HFFc6 (cell line): ENCODE measurements at places on chromosomes 11 and 22.

- no peak overlapping the region for H3K27ac ChIP-seq
- DNase-seq: no peak
- H3K27me3 ChIP-seq: no peaks in the 10 kb centered on the region
- H3K36me3 ChIP-seq: no peaks in the 10 kb centered on the region
- 0 out of 2 replicates have a peak, but pooled peaks cover 10% of the 10 kb centered on the region for H3K4me1 ChIP-seq
These were observed 53.6 kb upstream of the GRM5 start for GRCh38 chr11:89119426-89119825.

- H3K27ac ChIP-seq: no peak overlapping the region
- no peak for DNase-seq
- no peak overlapping the region for H3K4me3 ChIP-seq
- H3K27me3 ChIP-seq: peaks cover 10% of the 10 kb centered on the region
These were observed 24.9 kb upstream of the CHKA start for GRCh38 chr11:68146010-68146540.

GRCh38 chr11:126518972-126519690, 163.6 kb downstream of the ST3GAL4 start:
- H3K27me3 ChIP-seq: peaks cover 5% of the 10 kb centered on the region
- H3K4me1 ChIP-seq: peaks cover 7% of the 10 kb centered on the region
- no peak overlapping the region for H3K4me3 ChIP-seq
- no peak for DNase-seq
- peaks cover 24% of the 10 kb centered on the region for H3K36me3 ChIP-seq
- H3K27ac ChIP-seq: no peak overlapping the region

- H3K4me1 ChIP-seq: peaks cover 33% of the 10 kb centered on the region
- no peak overlapping the region for H3K27ac ChIP-seq
- no peak overlapping the region for H3K4me3 ChIP-seq
- no peaks in the 10 kb centered on the region; the same call in 1 of the 2 replicates for H3K27me3 ChIP-seq
- peaks cover 10% of the 10 kb centered on the region for H3K36me3 ChIP-seq
These were observed 64.6 kb downstream of the PANX1 start for GRCh38 chr11:94193288-94193687.

- no peaks in the 10 kb centered on the region; the same call in 1 of the 2 replicates for H3K36me3 ChIP-seq
- H3K27me3 ChIP-seq: peaks cover 7% of the 10 kb centered on the region
- H3K27ac ChIP-seq: no peak overlapping the region
- no peak overlapping the region for H3K4me3 ChIP-seq
These were observed 16.8 kb upstream of the PRG2 start for GRCh38 chr11:57407010-57407920.

DNA sequence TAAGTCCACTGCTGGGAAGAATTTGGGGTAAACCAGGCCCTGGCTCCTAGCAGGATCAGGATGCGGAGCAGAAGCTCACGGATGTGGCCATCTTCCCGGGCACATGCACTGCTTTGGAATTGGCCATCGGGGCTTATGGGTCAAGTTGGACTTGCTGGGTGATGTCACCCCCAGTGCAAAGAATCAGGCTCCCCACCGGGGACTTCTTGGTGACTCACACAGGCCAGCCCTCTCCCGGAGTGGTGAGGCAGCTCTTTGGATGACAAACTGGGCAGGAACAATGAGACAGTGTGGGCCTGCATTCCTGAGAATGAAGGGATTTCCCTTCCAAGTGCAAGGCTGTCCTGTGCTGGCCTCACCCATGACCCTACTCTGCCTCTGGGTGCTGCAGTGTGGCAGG, 128.8 kb upstream of the ANO1 start:
- H3K4me3 ChIP-seq: no peak overlapping the region
- peak; percentile 81 for DNase-seq

- peaks cover 43% of the 10 kb centered on the region for H3K36me3 ChIP-seq
- no peak for DNase-seq
- no peak overlapping the region for H3K4me3 ChIP-seq
- H3K27me3 ChIP-seq: peaks cover 2% of the 10 kb centered on the region; the same call in 1 of the 2 replicates
These were observed 69.8 kb downstream of the RNF169 start for GRCh38 chr11:74818283-74818946.

DNA sequence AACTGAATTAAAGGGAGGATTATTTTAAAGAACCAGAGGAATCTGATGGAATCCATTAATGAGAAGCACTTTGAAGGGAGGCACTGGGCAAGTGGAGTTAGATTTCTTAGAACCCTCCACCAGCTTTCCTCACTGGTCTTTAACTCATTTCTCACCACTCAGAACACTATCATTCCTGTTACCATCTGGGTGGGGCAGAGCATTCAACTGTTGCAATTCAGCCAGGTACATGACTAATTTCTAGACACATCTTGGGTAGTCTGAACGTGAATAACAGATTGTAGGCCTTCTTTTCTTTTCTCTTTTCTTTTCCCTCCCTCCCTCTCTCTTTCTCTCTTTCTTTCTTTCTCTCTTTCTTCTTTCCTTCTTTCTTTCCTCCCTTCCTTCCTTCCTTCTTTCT, 15.5 kb upstream of the MMP1 start:
- H3K36me3 ChIP-seq: peaks cover 25% of the 10 kb centered on the region
- DNase-seq: no peak
- peaks cover 15% of the 10 kb centered on the region for H3K27me3 ChIP-seq
- H3K4me3 ChIP-seq: no peak overlapping the region

GRCh38 chr11:18115360-18116127, 9.7 kb upstream of the SAAL1 start:
- peaks cover 15% of the 10 kb centered on the region for H3K27me3 ChIP-seq
- DNase-seq: peak; percentile 47
- H3K36me3 ChIP-seq: no peaks in the 10 kb centered on the region
- H3K4me3 ChIP-seq: no peak overlapping the region
- H3K4me1 ChIP-seq: no peaks in the 10 kb centered on the region

GRCh38 chr22:46355369-46355995, 20.0 kb downstream of the TRMU start:
- H3K4me3 ChIP-seq: no peak overlapping the region
- DNase-seq: peak; percentile 24
- H3K36me3 ChIP-seq: peaks cover 16% of the 10 kb centered on the region
- peaks cover 2% of the 10 kb centered on the region; the same call in 1 of the 2 replicates for H3K4me1 ChIP-seq
- no peak overlapping the region for H3K27ac ChIP-seq

- H3K4me3 ChIP-seq: no peak overlapping the region
- H3K27me3 ChIP-seq: no peaks in the 10 kb centered on the region; the same call in 1 of the 2 replicates
- peak; percentile 43 for DNase-seq
These were observed 16.9 kb downstream of the CCDC15 start for GRCh38 chr11:124970925-124971324.

GRCh38 chr11:132464003-132464342, 1068.3 kb downstream of the OPCML start:
- DNase-seq: no peak
- no peak overlapping the region for H3K27ac ChIP-seq
- no peaks in the 10 kb centered on the region for H3K4me1 ChIP-seq
- no peak overlapping the region for H3K4me3 ChIP-seq
- no peaks in the 10 kb centered on the region for H3K36me3 ChIP-seq
- H3K27me3 ChIP-seq: peaks cover 5% of the 10 kb centered on the region; the same call in 1 of the 2 replicates

DNA sequence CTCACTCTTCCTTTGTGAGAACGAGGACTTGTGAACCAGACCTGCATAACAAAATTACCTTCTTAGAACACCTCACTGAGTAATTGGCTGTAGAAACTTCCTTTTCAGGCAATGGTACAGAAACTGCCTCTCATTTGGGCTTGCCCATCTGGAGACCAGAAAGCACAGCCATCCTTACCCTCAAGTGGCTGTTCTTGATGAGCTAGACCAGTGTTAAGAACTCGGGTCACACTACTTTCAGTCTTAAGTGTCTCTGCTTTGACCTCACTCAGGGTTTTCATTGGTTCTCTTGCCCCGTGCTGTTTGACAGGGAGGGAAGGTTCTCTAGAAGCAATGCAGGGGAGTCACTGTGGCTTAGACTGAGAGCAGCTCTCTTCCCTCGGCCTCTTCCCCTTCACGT, 29.3 kb downstream of the NAT10 start:
- no peak overlapping the region for H3K4me3 ChIP-seq
- H3K4me1 ChIP-seq: no peaks in the 10 kb centered on the region

GRCh38 chr11:21072558-21072957, 403.2 kb downstream of the NELL1 start:
- no peak overlapping the region for H3K27ac ChIP-seq
- no peak for DNase-seq
- no peaks in the 10 kb centered on the region for H3K36me3 ChIP-seq
- H3K27me3 ChIP-seq: no peaks in the 10 kb centered on the region
- H3K4me1 ChIP-seq: no peaks in the 10 kb centered on the region

DNA sequence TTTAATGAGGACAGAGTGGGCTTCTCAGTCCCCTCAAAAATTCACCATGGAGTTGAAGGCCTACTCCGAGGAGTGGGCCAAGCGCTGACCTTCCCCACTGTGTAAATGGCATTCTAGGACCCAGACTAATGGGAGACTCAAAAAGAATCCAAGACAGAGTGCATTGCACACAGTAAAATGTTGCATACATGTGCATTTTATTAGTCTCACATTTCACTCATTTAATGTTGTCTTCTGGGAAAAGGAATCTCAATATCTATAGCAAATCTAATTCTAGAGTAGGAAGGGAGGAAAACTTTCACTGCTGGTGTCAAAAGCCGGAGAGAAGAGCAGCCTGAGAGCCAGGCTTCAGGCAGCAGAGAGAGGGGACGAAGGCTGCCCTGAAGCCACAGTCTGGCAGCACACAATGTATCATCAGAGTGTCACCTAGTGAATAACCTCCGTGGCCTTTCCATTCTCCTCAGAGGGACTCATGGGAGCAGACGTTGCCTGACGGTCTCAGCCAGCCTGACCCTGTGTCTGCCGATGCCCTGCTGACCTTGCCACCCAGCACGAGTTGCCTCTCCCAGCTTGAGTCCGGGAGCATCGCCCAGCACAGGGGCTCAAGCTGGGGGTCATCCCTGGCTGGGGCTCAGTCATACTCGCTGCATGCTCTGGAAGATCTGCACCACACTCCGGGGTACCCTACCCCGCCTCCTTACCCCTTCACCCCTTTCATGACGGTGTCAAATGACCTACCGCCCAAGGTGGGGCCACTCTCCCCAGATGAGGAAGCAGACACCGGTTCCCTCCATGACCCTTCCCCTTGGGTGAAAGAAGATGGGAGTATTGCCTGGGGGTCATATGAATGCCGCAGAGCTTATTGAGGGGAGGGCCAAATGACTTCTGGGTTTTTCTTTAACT, 12.9 kb upstream of the POU2AF3 start:
- H3K4me1 ChIP-seq: peaks cover 5% of the 10 kb centered on the region; the same call in 1 of the 2 replicates
- no peak overlapping the region for H3K4me3 ChIP-seq
- peaks cover 11% of the 10 kb centered on the region for H3K27me3 ChIP-seq

DNA sequence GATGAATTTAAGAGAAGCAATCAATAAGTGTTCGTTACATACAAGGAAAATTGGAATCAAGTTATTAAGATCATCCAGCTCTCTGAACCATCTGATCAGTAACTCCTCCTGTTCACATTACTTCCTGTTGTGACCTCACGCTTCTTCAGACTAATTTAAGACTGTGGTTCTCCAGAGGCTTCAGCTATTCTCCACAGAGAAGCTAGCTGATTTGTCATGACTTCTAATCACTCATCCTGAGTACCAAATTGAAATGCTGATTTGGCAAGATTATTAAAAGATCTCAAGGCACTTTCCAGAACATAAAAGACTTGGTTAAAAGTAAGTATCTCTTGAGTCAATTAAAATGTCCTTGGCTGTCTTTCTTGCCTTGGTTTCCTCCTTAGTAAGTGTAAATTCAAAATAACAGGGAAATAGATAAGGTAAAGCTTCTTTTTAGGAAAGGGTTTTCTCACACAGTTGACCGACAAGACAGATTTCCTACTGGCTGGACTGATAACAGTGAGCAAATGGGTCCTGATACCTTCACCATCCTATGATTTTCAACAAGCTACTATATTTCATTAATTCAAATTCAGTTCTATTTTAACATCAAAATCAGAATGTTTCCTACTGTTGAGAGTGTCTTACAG, 38.5 kb downstream of the GAB2 start:
- H3K27ac ChIP-seq: no peak overlapping the region
- peak overlapping the region; percentile 35 for H3K4me3 ChIP-seq
- H3K4me1 ChIP-seq: peaks cover 59% of the 10 kb centered on the region

- peaks cover 1% of the 10 kb centered on the region for H3K27me3 ChIP-seq
- H3K36me3 ChIP-seq: peaks cover 4% of the 10 kb centered on the region; the same call in 1 of the 2 replicates
- no peak overlapping the region for H3K27ac ChIP-seq
- DNase-seq: no peak
- H3K4me1 ChIP-seq: no peaks in the 10 kb centered on the region
These were observed 294.3 kb downstream of the LARGE1 start for GRCh38 chr22:33625959-33626358.

- peaks cover under 1% of the 10 kb centered on the region; the same call in 1 of the 2 replicates for H3K4me1 ChIP-seq
- no peak for DNase-seq
- no peaks in the 10 kb centered on the region for H3K36me3 ChIP-seq
- no peak overlapping the region for H3K4me3 ChIP-seq
- no peak overlapping the region for H3K27ac ChIP-seq
These were observed 804 bp downstream of the KCNK4 start for GRCh38 chr11:64291752-64292459.

GRCh38 chr11:5625281-5625680, 480 bp downstream of the TRIM34 start:
- H3K27me3 ChIP-seq: no peaks in the 10 kb centered on the region; the same call in 1 of the 2 replicates
- peaks cover 18% of the 10 kb centered on the region for H3K36me3 ChIP-seq
- DNase-seq: no peak
- peak overlapping the region; percentile 81 for H3K27ac ChIP-seq

GRCh38 chr11:103637831-103638230, 398.6 kb upstream of the DDI1 start:
- H3K36me3 ChIP-seq: no peaks in the 10 kb centered on the region
- no peak overlapping the region for H3K4me3 ChIP-seq
- H3K27ac ChIP-seq: no peak overlapping the region
- H3K27me3 ChIP-seq: peaks cover 2% of the 10 kb centered on the region; the same call in 1 of the 2 replicates

GRCh38 chr11:87063982-87064381, 26.2 kb downstream of the TMEM135 start:
- no peaks in the 10 kb centered on the region; the same call in 1 of the 2 replicates for H3K27me3 ChIP-seq
- H3K4me3 ChIP-seq: no peak overlapping the region
- H3K27ac ChIP-seq: no peak overlapping the region

DNA sequence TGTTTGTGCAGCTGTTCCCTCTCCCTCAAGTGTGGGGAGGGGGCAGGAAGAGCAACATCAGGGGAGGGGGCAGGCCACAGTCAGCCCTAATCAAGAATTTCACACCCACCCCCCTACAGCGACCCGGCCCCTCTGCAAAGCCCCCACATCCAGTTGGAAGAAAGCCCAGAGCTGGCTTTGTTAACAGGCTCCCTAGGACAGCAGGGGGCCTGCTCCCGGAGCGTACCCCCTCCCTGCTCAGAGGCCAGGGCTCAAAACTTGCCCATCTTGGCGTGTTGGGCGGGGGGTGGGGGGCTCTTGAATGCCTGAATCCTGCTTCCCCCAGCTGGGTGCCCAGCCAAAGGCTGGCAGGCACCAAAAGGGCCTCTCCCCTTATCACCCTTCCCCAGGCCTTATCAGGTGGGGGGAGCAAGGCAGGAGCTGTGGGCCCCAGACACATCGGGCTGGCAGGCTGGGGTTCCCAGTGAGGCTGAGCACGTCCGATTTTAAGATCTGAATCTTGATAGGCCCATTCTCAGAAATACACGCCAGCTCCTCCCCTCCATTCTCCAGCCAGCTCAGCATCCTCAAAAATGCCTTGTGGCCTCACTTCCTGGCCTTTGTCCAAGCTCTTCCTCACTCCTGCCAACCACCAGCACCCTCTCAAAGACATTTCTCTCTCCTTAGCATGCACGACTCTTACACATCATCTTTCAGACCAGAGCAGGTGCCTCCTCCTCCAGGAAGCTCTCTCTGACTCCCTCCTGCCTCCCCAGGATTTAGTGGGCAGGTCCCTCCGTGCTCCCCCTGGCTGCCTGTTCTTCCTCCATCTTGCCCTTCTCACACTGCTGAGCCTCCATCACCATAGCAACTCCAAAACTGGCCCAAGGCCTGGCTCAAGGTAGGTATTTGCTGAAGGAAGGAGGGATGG, 384.8 kb downstream of the MN1 start:
- peak; percentile 81 for DNase-seq
- no peak overlapping the region for H3K4me3 ChIP-seq
- peaks cover 27% of the 10 kb centered on the region for H3K4me1 ChIP-seq
- no peaks in the 10 kb centered on the region for H3K36me3 ChIP-seq
- H3K27me3 ChIP-seq: peaks cover 8% of the 10 kb centered on the region

- H3K27me3 ChIP-seq: peaks cover 25% of the 10 kb centered on the region
- DNase-seq: no peak
- peak overlapping the region; percentile 67 for H3K27ac ChIP-seq
- H3K4me1 ChIP-seq: peaks cover 20% of the 10 kb centered on the region
These were observed 11.6 kb downstream of the ELF5 start for GRCh38 chr11:34501949-34502348.
